NCI-H2029 (cell line): ENCODE measurements at places on chromosomes 2 and 18.

DNA sequence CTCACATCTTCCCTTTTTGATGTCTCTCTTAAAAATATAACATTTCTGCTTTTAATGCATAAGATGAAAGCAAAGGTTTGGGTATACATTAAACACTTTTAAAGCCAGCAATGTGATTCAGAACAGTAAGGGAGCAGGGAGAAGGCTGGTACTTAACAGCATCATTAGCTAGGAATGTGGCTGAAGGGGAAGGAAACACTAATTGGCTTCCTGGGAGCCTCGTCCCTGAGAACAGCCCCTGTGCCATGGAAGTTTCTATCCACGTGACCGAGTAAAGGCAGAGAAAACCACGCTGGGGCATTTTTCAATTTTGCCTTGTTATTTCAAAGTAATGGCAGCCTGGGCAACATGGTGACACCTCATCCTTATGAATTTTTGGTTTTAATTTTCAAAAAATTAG, 109.2 kb upstream of the GPC1 start:
- DNase-seq, result no peak

- DNase-seq, result no peak
These were observed 150.2 kb downstream of the LRRTM1 start for GRCh38 chr2:80154231-80154915.

GRCh38 chr2:114108249-114108648, 218.4 kb downstream of the ACTR3 start:
- DNase-seq, result no peak

GRCh38 chr18:78787751-78788150, 191.9 kb upstream of the SALL3 start:
- DNase-seq, result no peak

DNA sequence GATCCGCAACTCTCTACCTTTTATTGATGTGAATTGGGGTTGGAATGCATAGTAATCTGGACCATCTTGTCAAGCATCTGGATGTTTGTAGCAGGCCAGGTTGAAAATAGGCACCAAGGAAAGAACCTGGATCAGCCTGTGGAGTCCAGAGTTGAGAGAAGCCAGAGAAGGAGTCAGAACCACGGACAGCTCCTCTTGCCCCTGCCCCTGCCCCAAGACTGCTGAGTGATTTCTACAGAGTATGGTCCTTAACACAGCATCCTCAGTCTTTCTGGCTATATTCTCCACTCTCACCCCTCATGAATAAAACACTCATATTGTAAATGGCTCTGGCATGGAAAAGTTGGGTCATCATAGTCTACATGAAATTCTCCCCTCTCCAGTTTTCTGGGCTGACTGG, 154.6 kb downstream of the LOXHD1 start:
- no peak for DNase-seq

GRCh38 chr2:67091681-67092080, 305.5 kb upstream of the ETAA1 start:
- DNase-seq, result no peak

- peak; percentile 72 for DNase-seq
These were observed 24.5 kb upstream of the LPIN2 start for GRCh38 chr18:3037423-3037915.

- no peak for DNase-seq
These were observed 3.4 kb downstream of the MBD1 start for GRCh38 chr18:50277942-50278341.

DNA sequence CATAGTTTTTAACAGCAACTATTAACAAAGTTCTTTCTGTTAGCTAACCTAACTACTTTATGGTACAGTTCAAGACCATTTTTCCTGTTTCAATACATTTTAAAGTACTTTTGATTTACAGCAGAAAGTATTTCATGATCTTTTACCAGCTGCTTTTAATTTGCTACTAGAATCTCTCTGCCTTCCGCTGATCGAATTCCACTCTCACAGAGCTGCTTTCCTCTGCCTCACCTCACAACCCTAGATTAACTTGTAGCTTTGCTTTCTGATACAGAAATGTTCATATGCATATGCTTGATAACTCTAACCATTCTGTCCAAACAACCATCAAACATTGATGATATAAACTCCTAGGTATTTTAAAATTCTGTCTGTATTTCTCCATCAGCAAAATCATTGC, 463.2 kb upstream of the ZEB2 start:
- DNase-seq, result no peak

DNA sequence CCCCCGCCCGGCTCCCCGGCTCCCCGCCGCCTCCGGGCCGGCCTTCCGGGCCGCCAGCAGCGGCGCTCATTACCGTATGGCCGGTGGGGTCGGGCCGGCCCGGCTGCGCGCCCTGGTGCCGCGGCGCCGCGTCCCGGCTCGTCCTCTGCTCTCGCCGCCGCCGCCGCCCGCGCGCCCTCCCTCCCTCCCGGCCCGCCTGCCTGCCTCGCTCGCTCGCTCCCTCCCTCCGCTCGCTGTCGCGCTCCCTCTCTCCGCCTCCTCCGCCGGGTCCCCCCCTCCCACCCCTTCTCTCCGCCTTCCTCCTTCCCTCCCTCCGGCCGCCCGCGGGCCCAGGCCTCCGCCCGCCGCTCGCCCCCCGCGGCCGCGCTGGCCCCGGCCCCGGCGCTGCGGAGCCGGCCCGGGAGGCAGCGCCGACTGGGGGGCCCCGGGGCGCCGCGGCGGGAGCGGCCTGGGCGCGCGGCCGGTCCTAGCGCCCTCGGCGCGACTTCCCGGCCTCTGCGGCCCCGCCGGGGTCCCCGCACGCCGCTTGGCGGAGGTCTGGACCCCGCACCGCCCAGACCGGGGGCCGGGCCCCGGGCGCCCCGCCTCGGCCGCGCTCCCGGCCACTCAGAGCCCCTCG, at the start of gene DNMT3A:
Gene DNMT3A, minus strand, starts transcription at position 173 of the 619 bp plus-strand sequence. CDS start 27,941 bp downstream, outside the sequence.
- DNase-seq, result peak; percentile 57

GRCh38 chr2:40138314-40138713, 313.6 kb downstream of the SLC8A1 start:
- DNase-seq, result no peak

- DNase-seq, result no peak
These were observed 16.4 kb downstream of the LRRFIP1 start for GRCh38 chr2:237643582-237644380.

GRCh38 chr2:241882091-241882625, 12.6 kb downstream of the RTP5 start:
- no peak for DNase-seq

GRCh38 chr2:62831729-62832128, 126.2 kb downstream of the EHBP1 start:
- no peak for DNase-seq

DNA sequence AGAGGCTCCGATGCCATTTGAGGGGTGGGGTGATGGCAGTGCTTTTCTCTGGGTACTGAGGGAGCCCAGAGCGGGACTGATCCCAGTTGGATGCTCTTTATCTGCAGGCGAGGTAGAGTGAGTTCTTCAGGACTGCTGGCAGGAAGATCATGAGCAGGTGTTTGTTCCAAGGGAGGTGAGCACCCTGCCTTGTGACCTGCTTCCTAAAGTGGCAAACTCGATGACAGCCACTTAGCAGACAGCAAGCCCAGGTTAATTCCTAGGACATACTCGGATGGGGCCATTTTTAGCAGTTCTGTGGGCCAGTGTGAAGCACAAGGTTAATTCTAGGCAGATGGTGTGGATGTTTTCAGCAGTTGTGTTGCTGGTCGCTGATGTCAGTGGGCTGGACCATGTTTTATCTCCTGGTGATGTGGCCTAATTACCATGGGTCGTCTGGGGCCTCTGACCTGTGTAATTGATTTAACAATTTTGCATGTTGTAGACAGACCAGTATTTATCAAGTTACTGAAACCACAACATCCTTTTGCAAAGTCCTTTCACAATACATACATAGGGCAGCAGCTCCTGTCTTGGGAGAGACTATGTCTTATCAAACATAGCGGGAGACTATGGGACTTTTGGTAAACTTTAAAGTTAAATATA, 4.9 kb downstream of the FKBP1B start:
- DNase-seq, result no peak

DNA sequence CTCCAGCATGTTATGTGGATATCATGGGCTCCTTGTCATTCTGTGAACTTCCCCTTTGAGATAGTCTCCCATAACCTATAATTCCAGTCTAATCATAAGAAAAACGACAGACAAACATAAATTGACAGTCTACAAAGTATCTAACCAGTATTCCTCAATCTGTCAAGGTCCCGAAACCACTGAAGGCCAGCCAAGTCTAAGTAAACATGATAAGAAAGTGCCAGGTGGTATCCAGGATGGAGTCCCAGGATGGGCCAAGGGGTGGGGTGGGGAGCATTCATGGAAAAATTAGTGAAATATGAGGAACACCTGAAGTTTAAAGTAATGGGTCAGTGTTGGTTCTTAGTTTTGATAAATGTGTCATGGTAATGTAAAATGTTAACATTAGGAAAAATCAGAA, 355.5 kb downstream of the DPP10 start:
- no peak for DNase-seq

DNA sequence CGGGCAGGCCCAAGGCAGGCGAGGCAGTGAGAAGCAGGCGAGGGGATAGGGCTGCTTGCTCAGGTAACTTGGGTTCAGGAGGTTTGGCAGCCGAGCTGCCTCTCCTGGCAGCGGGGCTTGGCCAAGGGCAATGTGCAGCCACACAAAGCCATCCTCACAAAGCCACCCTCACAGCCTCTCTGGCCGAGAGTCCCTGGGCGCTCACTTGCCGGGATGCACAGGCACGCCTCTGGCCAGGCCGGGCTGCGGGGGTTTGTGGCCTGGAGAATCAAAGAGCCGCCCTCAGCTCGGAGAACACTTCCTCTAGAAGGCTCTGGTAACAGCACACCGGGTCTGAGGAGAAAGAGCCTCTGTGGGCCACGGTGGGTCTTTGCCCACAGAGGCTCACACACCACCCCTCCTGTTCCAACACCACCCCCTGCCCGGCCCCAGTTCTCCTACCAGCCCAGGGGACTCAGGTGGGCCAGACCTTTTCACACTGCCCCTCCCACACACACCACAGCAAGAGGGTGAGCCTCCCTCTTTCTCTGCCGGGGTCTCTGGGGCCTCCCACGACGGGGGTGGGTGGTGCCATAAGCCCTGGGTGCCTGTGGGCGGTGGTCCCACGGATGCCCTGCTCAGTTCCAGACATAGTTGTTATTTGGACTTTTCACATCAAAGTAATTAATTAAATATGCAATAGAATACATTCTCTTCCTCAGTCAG, 186.9 kb downstream of the ZFP36L2 start:
- DNase-seq, result no peak

DNA sequence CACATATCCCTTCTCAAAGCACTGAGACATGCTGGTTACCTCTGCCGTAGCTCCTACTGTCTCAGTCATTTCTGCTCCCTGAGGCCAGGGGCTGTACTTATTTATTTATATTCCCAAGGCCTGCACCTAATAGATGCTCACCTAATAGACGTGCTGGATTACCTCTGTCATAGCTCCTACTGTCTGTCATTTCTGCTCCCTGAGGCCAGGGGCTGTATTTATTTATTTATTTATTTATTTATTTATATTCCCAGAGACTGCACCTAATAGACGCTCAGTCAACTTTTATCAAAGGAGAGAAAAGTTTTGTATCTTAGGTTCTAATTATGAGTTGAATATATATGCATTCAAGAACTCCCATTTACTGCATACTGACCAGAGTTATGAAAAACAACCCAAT, 414.0 kb upstream of the TRIB2 start:
- DNase-seq, result no peak

GRCh38 chr2:206080927-206081326, 5.0 kb downstream of the INO80D start:
- no peak for DNase-seq

DNA sequence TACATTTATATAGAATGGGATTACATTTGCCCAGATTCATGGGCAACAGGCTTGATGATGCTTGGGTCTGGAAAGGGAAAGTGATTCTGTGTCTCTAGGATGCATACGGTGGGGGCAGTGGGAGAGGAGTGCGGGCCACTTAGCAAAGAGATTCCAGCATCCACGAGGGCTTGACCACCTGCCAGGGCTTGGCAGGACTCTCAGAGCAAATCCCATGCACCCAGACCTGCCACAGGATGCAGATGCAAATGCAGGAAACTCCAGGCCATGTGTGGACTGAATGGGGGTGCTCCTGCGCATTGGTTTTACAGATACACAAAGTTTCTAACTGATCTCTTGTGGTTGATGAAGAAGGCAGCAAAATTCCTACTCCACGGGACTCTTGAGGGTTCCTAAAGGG, 334.7 kb downstream of the CYRIA start:
- DNase-seq, result no peak

DNA sequence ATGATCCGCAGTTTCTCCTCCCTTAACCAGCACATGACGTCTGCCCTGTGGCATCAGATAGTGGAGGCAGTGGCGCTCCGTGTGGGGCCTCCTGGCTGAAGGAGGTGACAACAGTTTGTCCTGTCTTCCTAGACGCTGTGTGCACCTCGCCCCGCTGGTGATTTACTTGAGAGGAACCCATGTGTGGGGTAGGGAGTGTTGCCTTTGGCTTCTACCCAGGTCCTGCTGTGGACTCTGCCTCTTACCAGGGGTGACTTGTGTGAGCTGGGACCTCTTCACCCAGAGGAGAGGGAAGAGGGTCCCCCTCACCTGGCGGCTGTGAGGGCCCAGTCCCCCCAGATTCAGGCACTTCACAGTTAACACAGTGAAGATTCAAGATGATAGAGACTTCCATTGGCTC, 77.6 kb downstream of the TMEM18 start:
- DNase-seq, result no peak

DNA sequence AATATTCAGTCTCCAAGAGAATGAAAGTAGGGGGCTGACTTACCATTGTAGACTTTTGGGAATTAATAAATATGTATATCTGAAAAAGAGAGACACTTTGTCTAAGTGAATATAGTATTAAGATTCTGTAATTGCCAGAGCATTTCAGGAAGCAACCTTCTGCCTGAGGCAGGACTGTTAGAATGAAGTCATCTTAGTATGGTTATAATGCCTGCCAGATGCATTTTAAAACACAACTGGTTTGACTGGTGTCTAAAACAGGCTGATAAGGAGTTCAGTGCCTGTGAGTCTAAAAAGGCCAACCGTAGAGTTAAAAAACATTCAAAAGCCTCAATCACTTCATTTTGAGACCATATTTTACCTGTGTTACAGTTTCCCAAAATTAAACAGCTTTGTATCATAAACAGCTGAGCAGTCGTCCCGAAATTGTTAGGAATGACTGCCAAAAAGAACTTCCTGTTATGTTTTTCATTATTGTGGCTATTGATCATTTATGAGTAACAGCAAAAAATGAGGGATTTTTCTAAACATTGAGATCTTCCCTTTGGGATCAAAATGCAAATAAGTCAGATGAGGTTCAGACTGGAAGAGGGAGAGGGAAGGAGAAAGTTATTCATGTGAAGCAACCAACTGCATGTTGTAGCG, 443.9 kb downstream of the PID1 start:
- no peak for DNase-seq

- DNase-seq, result no peak
These were observed 559.2 kb downstream of the RNF144A start for GRCh38 chr2:7476371-7476770.

DNA sequence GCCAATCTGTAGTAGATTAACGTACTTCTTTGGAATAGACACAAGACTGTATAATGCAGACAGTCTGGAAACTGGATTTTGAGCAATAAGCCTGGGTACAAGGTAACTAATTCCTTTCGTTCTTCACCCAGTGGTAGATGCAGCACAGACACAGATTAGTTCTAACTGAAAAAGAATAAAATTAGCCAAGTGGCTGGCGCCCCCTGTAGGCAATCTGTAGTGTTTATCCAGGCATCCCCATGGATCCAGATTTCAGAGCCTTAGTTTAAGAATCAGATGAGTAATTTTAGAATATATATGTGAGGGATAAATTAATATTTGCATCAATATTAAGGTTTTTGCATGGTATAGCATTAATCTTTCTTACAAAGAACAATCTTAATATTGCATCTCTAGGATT, 563.9 kb downstream of the DCC start:
- no peak for DNase-seq

- no peak for DNase-seq
These were observed 43.0 kb downstream of the WIPF1 start for GRCh38 chr2:174554529-174555150.

- DNase-seq, result no peak
These were observed 282.7 kb downstream of the MBD2 start for GRCh38 chr18:53941601-53942338.
